Activated naive CD8-positive, alpha-beta T cell treated with anti-CD3 and anti-CD28 coated beads, Interleukin-2, amount 10 ng/mL, durations not matched to agents 7 days and 5 days (primary cell): ENCODE measurements at places on chromosomes 13 and 19. TPM values are rescaled to one million over a fixed set of nuclear protein-coding genes. Genes with fewer than 3 reads are reported as not detected.

SLC17A7 gene
- 0.14 TPM for total RNA-seq

FFAR3 gene
- not detected for total RNA-seq

NLRP12 gene
- total RNA-seq, result not detected

GRCh38 chr19:54694648-54695047 is 29.6 kb upstream of the KIR3DL3 start:
- H3K36me3 ChIP-seq, result no peaks in the 10 kb centered on the region
- no peak overlapping the region for H3K27ac ChIP-seq
- no peak for DNase-seq
- no peaks in the 10 kb centered on the region for H3K4me1 ChIP-seq
- H3K4me3 ChIP-seq, result no peak overlapping the region

- DNase-seq, result no peak
- H3K27me3 ChIP-seq, result no peaks in the 10 kb centered on the region
- peaks cover 27% of the 10 kb centered on the region for H3K4me1 ChIP-seq
- peaks cover 10% of the 10 kb centered on the region for H3K36me3 ChIP-seq
- no peak overlapping the region for H3K4me3 ChIP-seq
Observed at GRCh38 chr19:55679343-55680257, 4.6 kb downstream of the EPN1 start.

DNA sequence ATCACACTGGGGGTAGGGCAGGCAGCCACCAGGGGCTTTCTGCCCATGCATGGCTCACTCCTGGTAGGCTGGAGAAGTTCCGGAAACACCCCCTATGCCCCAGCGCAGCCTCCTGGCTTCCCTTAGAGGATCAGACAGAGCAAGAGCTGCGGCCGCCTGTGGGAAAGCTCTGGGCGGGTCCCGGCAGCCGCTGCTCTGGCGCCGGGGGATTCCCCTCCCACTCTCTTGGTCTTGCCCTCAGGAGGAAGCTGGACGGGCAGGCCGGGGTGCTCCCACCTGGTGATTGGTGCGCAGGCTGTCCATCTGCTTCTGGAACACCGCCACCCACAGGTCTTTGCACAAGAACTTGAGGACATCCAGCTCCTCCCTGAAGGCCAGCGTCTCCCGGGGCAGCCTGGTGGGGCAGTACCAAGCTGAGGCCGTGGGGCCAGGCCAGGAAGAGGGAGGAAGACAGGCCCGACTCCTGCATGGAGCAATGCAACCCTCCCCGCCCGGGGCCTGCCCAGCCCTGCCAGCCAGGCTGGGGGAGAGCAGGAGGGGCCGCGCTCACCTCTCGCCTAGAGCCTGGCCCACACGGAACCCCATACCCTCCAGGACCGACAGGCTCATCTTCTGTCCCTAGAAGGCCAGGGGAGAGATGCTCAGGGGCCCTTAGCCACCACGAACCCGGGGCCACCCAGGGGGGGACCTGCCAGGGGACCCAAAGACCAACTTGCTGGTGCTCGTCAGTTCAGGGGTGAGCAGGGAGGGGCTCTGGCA is 4.0 kb upstream of the NKPD1 start:
- peak overlapping the region; percentile 83 for H3K27ac ChIP-seq
- no peaks in the 10 kb centered on the region for H3K27me3 ChIP-seq
- DNase-seq, result peak; percentile 74
- peak overlapping the region; percentile 48 for H3K4me3 ChIP-seq
- H3K36me3 ChIP-seq, result peaks cover 3% of the 10 kb centered on the region

DNA sequence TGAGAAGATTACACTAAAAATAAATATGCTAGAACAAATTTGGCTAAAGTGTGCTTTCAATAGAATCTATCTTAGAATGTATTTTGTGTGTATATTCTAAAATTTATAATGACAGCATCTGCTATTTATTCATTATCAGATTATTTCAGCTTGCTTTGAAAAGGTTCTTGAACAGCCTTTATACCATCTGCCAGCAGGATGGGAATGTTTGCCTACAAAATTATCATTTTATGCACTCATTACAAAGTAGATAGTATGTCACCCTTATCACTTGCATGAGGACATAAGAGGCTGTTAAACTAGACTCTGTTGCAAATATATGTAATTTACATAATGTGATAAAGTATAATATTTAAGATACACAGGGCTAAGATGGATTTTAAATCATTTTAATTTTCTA is 1286.9 kb upstream of the PCDH20 start:
- no peak overlapping the region for H3K4me3 ChIP-seq
- H3K27me3 ChIP-seq, result no peaks in the 10 kb centered on the region
- H3K36me3 ChIP-seq, result no peaks in the 10 kb centered on the region
- no peak overlapping the region for H3K27ac ChIP-seq
- no peak for DNase-seq
- no peaks in the 10 kb centered on the region for H3K4me1 ChIP-seq

- H3K36me3 ChIP-seq, result peaks cover 2% of the 10 kb centered on the region
- H3K4me1 ChIP-seq, result peaks cover 5% of the 10 kb centered on the region
- H3K4me3 ChIP-seq, result no peak overlapping the region
Observed at GRCh38 chr13:25118378-25118905, 22.5 kb downstream of the PABPC3 start.

DNA sequence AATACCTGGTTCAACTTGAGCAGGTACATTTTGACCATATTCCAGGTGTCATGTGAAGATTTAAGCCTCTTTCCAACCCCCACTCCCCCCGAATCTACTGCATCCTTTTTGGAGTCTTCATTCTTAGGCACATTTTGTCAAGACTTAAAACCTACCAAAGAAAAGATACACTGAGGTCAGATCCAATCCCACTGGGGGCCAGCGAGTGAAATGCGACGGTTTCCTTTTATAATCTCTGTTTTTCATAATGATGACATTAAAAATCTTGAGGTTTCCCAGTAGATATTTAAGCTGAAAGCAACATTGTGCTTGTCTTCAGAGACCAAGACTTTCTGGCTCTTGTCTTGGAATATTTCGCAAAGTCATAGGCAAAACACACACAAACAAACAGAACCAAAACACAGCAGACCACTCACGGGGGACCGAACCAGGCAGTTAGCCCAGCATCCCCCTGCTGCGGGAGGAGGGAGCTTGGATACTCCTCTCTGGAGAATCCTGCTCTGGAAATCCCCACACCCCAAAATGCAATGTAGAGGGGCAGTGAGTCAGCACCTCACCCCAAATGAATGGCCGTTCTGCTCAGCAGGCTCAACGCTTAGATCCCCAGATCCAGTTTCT is 506 bp upstream of the GAS6 start:
- peaks cover 63% of the 10 kb centered on the region for H3K27me3 ChIP-seq
- H3K27ac ChIP-seq, result no peak overlapping the region
- H3K36me3 ChIP-seq, result no peaks in the 10 kb centered on the region
- H3K4me1 ChIP-seq, result peaks cover 4% of the 10 kb centered on the region
- DNase-seq, result no peak

DNA sequence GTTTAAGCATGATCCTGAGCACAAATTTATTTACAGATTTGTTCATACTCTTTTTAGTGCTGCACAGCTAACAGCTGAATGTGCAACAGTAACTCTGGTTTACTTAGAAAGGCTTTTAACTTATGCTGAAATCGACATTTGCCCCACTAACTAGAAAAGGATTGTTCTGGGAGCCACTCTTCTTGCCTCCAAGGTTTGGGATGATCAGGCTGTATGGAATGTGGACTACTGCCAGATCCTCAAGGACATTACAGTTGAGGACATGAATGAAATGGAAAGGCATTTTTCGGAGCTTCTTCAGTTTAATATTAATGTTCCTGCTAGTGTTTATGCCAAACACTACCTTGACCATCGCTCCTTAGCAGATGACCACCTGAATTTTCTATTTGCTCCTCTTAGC is 16.0 kb downstream of the ZNF100 start:
- H3K36me3 ChIP-seq, result peaks cover 86% of the 10 kb centered on the region
- no peaks in the 10 kb centered on the region for H3K27me3 ChIP-seq
- DNase-seq, result no peak
- peaks cover 2% of the 10 kb centered on the region for H3K4me1 ChIP-seq
- H3K4me3 ChIP-seq, result no peak overlapping the region

DNA sequence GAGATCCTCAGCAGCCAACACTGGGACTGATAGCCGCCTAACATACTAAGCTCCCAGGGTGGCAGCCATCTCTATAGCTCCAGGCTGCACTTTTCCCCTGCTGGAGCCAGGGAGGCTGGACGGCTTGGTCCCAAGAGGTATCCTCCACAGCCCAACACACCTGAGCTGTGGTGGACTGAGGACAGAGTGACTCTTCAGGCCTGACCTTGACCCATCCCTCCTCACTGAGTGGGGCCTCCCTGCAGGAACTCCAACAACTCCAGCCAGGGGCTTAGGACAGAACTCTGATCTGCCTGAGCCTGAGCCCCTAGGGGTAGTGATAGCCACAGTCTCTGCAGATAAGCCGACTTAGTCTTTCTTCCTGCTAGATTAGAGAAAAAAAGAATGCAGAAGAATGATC is 958.1 kb upstream of the PRR20A start:
- H3K36me3 ChIP-seq, result no peaks in the 10 kb centered on the region
- no peaks in the 10 kb centered on the region for H3K4me1 ChIP-seq
- no peak for DNase-seq
- no peaks in the 10 kb centered on the region for H3K27me3 ChIP-seq
- H3K27ac ChIP-seq, result no peak overlapping the region

DNA sequence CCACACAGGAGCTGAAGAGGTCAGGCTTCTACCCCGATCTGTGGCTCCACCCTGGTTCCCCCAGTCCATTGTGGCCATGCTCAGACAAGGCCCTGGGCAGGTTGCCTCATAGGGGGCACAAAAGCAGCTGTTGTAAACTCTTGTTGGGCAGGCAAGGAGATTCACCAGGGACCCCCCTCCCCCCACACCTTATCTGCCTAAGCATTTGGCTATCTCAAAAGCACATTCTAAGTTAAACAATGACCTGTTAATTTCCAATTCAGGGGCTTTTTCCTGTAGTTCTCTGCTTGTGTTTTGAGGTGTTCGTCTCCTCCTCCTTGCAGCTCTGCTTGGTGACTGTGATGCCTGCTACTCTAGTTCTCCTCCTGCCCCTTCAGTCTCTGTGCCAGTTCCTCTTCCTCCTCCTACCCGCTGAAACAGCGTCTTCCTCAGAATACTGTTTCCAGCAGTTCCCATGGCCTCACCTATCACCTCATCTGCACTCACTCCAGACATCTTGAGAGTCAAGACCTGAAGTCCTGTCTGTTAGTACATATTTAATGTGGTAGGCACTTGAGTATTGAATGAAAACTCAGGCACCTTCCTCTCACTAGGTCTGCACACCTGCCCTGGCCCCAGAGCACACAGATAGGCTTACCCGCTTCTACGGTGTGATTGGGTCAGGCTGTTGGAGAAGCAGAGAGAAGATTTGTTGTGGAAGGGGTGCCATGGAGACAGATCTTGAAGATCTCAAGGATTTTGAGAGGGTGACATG is 31.7 kb downstream of the SPATA13 start:
- H3K27me3 ChIP-seq, result no peaks in the 10 kb centered on the region
- H3K27ac ChIP-seq, result no peak overlapping the region
- DNase-seq, result no peak
- H3K4me1 ChIP-seq, result peaks cover 11% of the 10 kb centered on the region
- peaks cover 4% of the 10 kb centered on the region for H3K36me3 ChIP-seq
